ENCODE measurements at places on chromosomes 4 and X.

- no peak overlapping the region for H3K4me3 ChIP-seq
- DNase-seq, result no peak
- no peaks in the 10 kb centered on the region for H3K36me3 ChIP-seq
- H3K27me3 ChIP-seq, result no peaks in the 10 kb centered on the region
Measured at GRCh38 chr4:67054896-67055295, 490.4 kb downstream of the CENPC start.

DNA sequence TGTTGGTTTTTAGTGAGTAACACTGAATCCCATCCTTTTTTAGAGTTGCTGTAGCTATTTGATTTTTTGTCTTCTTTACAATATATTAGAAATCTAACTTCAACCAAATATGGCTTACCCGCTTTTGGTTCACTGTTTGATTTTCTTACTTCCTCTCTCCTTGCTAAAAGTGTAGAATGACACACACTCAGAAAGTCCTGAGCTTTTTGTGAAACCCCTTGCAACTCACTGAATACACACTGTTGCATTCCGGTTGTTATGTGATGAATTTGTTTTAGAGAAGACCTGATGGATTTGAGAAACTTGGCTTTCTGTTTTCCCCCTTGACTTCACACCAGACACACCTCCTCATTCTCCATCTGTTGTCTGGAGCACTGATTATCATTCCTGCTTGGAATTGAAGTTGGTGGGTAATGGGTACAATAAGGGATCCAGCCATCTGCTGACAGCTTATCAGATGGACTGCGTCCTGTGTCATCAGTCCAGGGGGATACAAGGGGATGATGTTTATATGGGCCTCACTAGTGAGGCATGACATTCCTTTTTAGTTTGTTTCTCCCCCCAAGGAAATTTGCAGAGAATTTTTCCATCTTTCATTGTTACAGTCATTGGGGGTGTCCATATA lies 5.2 kb downstream of the TMEM164 start:
- H3K36me3 ChIP-seq, result peaks cover 49% of the 10 kb centered on the region
- H3K4me3 ChIP-seq, result no peak overlapping the region
- peaks cover 19% of the 10 kb centered on the region for H3K4me1 ChIP-seq
- no peak for DNase-seq
- no peak overlapping the region for H3K27ac ChIP-seq

DNA sequence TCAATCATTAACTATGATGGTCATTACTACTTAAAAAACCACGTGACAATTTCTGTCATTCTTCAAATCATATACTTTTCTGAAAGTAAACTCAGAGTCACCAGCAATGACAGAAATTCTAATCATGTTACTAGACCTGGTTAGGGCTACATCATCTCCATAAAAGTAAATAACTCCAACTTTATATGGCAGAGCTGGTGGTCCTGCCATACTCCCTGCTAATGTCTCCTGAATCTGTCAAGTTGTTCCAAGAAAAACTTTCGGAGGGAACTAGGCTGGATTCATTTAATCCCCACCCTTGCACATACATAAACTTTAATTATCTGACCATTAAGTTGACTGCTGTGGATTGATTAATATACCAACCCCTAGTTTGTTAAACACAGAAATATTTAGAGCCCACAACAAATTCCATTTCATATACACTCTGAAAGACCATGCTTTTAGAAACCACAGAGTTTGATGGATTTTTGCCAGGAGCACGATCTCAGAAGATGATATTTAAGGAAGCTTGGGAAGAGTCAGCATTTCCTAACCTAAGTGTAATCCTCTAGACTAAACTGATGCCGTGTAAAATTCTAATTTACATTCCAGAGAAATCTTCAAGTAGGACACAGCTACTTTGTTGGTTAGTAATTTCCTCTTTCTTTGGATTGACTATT lies 577.0 kb downstream of the FAT4 start:
- no peak overlapping the region for H3K4me3 ChIP-seq
- no peak overlapping the region for H3K27ac ChIP-seq
- H3K27me3 ChIP-seq, result no peaks in the 10 kb centered on the region

DNA sequence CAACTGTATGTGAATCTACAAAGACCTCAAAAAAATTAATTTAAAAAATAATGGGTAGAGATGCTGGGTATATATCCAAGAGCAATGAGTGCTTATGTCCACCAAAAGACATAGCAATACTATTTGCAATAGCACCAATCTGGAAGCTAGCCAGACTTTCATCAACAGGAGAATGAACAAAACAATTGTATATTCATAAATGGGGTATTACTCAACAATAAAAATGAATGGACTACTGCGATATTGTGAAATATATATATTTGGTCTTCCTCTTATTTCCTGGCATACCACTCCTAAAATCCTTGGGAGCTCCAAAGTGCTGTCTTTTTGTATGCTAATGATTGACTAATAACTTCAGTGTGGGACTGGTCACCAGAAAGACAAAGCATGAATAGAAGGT lies 77.5 kb downstream of the MSN start:
- H3K27me3 ChIP-seq, result no peaks in the 10 kb centered on the region
- no peak overlapping the region for H3K27ac ChIP-seq
- no peak for DNase-seq
- H3K4me3 ChIP-seq, result no peak overlapping the region
- H3K36me3 ChIP-seq, result peaks cover 43% of the 10 kb centered on the region

GRCh38 chr4:188624370-188624769 lies 485.1 kb downstream of the TRIML1 start:
- H3K27me3 ChIP-seq, result no peaks in the 10 kb centered on the region
- H3K27ac ChIP-seq, result no peak overlapping the region
- no peaks in the 10 kb centered on the region for H3K36me3 ChIP-seq
- DNase-seq, result no peak

- no peak overlapping the region for H3K27ac ChIP-seq
- no peaks in the 10 kb centered on the region for H3K36me3 ChIP-seq
- H3K27me3 ChIP-seq, result peaks cover 29% of the 10 kb centered on the region
- no peaks in the 10 kb centered on the region for H3K4me1 ChIP-seq
- peak; percentile 23 for DNase-seq
- H3K4me3 ChIP-seq, result no peak overlapping the region
Measured at GRCh38 chr4:99462875-99463464, 27.8 kb upstream of the ADH7 start.

GRCh38 chr4:179871726-179872125 lies 2371.5 kb upstream of the TENM3 start:
- no peak for DNase-seq
- H3K4me3 ChIP-seq, result no peak overlapping the region
- no peaks in the 10 kb centered on the region for H3K36me3 ChIP-seq
- no peaks in the 10 kb centered on the region for H3K27me3 ChIP-seq
- H3K4me1 ChIP-seq, result no peaks in the 10 kb centered on the region

DNA sequence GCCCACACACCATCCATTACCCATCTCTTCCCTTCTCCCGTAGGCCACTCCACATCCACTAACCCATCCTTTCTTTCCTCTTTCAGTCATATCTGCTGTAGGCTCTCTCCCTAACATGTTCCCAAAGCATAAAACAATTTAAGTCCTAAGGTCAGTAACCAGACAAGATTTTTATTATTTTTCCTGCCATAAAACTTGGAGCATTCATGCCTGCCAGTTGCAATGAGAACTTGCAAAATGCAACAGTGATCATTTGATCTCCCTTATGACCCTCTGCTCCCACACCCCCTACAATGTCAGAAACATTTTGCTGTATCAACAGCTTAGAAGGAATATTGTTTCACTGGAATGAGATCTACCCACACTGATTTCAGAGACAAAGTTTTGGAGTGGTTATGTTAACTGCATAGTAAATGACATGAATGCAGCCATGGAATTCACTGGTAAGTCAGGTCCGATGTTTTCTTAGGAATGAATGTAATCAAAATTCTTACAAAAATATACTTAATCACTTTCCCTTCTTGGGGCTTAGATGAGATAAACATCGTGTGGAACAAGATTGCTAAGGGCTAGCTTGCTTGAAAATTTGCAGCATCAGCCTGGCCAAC lies 5.7 kb downstream of the NIPAL1 start:
- peaks cover 47% of the 10 kb centered on the region for H3K27me3 ChIP-seq
- DNase-seq, result no peak
- H3K27ac ChIP-seq, result no peak overlapping the region
- H3K4me3 ChIP-seq, result no peak overlapping the region
- peaks cover 10% of the 10 kb centered on the region for H3K4me1 ChIP-seq

DNA sequence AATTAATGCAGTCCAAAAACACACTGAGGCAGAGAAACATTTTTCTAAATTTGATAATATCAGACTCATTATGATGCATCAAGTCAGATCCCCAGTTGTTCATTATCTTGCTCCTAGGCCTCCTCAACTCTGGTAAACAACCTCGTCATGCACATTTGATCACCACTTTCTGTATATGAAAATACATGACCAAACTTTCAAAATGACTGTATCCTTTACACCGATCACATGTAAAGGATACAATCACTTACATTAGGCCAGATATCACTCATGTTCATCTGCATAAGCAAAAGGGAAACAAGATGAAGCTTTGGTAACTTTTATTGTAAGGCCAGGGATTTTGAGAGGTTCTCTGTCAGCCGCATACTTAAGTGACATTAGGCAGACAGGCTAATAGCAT lies 99.4 kb upstream of the IL1RAPL1 start:
- H3K27me3 ChIP-seq, result no peaks in the 10 kb centered on the region
- H3K4me1 ChIP-seq, result no peaks in the 10 kb centered on the region
- H3K27ac ChIP-seq, result no peak overlapping the region
- no peaks in the 10 kb centered on the region for H3K36me3 ChIP-seq
- no peak for DNase-seq
- H3K4me3 ChIP-seq, result no peak overlapping the region

DNA sequence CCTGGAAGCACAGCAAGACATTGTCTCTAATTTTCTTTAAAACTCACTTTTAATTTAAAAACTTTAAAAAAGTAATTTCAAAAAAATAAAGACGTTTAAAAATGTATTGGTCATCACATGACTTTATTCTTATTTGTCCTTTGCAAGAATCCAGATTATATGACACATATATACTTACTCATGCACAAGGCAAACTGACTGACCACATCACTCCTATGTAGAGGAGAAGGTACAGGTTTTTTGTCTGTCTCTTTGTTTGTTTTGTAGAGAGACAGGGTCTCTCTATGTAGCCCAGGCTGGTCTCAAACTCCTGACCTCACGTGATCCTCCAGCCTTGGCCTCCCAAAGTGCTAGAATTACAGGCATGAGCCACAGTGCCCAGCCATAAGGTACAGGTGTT lies 28.6 kb downstream of the MAML3 start:
- no peak overlapping the region for H3K27ac ChIP-seq
- peaks cover 16% of the 10 kb centered on the region for H3K4me1 ChIP-seq
- H3K36me3 ChIP-seq, result peaks cover 12% of the 10 kb centered on the region
- peaks cover 27% of the 10 kb centered on the region for H3K27me3 ChIP-seq
- DNase-seq, result no peak

GRCh38 chr4:190014771-190015537 lies 12.1 kb downstream of the FRG2 start:
- H3K4me3 ChIP-seq, result peak overlapping the region; percentile 2
- peaks cover 58% of the 10 kb centered on the region for H3K27me3 ChIP-seq
- peaks cover 8% of the 10 kb centered on the region for H3K36me3 ChIP-seq
- peaks cover 8% of the 10 kb centered on the region for H3K4me1 ChIP-seq

DNA sequence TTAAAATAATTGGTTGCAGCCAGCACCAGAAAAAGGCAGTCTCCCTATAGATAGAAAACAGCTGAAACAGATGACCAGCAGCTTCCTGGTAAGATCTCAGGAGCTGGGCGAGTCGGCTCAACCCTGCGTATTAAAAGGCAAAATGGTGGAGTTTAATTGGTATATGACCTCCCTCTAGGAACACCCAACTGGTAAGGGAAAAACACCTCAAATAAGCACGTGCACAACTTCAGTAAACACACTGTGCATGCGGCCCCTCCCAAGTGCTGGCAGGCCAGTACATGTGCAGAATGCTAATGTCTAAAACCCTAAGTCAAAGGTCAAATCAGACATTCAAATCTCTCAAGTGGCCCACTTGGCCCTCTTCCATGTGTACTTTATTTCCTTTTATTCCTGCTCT lies 103.2 kb upstream of the PDE5A start:
- H3K4me1 ChIP-seq, result no peaks in the 10 kb centered on the region
- H3K4me3 ChIP-seq, result no peak overlapping the region
- DNase-seq, result no peak
- H3K36me3 ChIP-seq, result no peaks in the 10 kb centered on the region

DNA sequence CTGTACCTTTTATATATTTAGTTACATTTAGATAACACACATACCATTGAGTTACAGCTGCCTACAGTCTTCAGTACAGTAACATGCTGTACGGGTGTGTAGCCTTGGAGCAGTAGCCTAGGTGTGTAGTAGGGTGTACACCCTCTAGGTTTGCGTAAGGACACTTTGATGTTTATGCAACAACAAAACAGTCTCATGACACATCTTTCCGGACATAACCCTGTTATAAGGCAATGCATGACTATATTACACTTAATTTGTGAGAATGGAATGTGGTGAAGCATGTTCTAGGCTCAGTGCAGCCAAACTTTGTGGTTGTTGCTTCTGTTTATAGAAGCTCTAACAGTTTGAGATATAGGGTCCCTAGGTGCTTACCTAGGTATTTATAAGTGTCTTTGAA lies 65.4 kb downstream of the SPRY1 start:
- H3K36me3 ChIP-seq, result no peaks in the 10 kb centered on the region
- no peak overlapping the region for H3K4me3 ChIP-seq
- DNase-seq, result no peak
- no peak overlapping the region for H3K27ac ChIP-seq

GRCh38 chr4:135966936-135967335 lies 1565.4 kb downstream of the PCDH18 start:
- no peaks in the 10 kb centered on the region for H3K27me3 ChIP-seq
- no peak overlapping the region for H3K27ac ChIP-seq
- no peak overlapping the region for H3K4me3 ChIP-seq

GRCh38 chr4:39433878-39434492 lies 24.7 kb downstream of the RPL9 start:
- H3K4me1 ChIP-seq, result no peaks in the 10 kb centered on the region
- DNase-seq, result no peak
- H3K27ac ChIP-seq, result no peak overlapping the region

DNA sequence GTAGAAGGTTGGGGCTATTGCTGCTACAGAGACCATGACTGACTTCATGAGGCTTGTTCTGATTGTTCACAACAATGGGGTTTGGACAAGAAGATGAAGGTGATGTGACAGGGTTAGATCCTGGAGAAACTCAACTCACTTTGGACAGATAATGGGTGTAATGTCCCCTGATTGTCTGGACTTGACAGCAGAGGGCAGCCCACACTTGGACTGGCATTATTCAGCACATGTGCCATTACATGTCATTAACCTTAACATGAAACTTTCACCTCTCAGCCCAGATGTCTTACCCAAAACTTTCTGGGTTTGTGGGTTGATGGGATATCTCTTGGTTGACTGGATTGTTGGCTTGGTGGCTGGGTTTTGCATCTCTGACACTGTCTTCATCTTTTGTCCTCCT lies 101.5 kb downstream of the MXRA5 start:
- H3K4me1 ChIP-seq, result no peaks in the 10 kb centered on the region
- DNase-seq, result no peak

DNA sequence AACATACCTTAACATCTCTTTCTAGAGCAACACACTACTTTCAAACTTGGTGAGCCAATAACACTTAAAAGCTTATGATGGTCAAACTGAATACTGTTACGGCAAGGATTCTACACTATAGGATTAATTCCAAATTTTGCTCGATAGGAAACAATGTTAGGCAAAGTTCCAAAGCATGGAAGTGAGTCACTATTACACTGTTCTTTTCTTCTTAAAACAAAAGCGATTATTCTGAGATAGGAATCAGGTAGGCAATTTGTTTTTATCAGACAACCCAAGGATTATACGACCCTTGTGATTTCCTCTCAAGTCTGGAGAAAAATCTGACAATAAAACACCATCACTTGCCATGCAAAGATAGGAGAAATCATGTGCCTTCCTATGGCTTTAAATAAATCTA lies 81.5 kb downstream of the HUWE1 start:
- DNase-seq, result no peak
- no peaks in the 10 kb centered on the region for H3K27me3 ChIP-seq
- H3K4me1 ChIP-seq, result peaks cover 4% of the 10 kb centered on the region
- H3K4me3 ChIP-seq, result no peak overlapping the region
- no peak overlapping the region for H3K27ac ChIP-seq
- peaks cover 73% of the 10 kb centered on the region for H3K36me3 ChIP-seq

All from activated T-helper 2 cell treated with anti-CD3 and anti-CD28 coated beads, Interferon-gamma antibody, Interleukin-2, Interleukin-4, amounts not matched to agents 10 μg/mL and 5 μg/mL and 100 μg/mL, durations not matched to agents 14 hours and 24 hours and 36 hours (primary cell).